Effector memory CD8-positive, alpha-beta T cell (primary cell): ENCODE measurements at places on chromosomes 7 and 10.

DNA sequence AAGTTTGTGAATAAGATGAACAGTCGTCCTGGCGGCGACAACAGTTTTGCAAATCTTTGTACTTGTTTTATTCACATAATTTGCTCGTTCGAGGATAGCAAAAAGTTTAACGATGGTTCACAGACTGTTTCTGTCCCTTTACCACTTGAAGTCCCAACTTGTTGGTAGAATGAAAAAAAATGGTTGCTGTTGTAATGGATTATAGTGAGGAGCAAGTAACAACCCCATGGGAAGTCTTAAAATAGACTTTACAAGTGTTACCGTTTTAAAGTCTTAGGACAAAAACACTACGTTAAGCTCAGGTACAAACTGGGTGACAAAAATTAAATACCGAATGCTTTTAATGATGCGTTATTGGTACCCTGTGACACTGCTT lies 589 bp downstream of the LSM8 start:
- DNase-seq: no peak

DNA sequence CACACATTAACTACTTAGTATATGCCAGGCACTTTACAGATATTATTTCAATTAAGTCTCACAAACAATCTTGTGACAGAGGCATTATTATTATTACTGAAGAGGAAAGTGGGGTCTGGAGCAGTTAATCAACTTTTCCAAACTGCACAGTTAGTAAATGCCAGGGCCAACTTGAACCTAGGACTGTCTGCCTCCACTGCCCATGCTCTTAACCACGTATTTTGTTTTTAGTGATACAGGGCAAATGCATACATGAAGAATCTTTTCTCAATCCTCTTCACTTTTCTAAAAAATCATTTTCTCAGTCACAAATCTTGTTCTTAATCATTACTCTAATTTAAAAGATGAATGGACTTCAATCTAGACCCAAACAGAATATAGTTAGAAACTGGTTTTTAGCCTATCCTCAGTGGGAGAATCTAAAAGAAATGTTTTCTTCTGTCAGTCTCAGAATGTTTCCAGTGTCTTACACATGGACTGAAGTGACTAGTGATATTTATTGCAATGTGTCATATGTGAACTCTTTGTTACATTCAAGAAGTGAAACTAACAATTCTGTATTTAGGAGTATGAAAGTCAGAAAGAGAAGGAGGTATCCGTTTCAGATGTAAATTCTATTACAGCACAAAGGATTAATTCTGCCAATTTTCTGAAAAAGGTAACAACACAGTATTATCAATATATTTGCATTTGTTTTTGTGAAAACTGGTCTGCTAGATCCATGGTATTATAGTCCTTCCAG lies 55.5 kb upstream of the CCNJ start:
- DNase-seq: no peak

GRCh38 chr7:152759949-152760853 lies 649 bp downstream of the ACTR3B start:
- peak; percentile 2 for DNase-seq

GRCh38 chr10:122051609-122052385 lies 62.8 kb downstream of the TACC2 start:
- DNase-seq: no peak

GRCh38 chr7:9505516-9505915 lies 1072.1 kb downstream of the NXPH1 start:
- DNase-seq: no peak

DNA sequence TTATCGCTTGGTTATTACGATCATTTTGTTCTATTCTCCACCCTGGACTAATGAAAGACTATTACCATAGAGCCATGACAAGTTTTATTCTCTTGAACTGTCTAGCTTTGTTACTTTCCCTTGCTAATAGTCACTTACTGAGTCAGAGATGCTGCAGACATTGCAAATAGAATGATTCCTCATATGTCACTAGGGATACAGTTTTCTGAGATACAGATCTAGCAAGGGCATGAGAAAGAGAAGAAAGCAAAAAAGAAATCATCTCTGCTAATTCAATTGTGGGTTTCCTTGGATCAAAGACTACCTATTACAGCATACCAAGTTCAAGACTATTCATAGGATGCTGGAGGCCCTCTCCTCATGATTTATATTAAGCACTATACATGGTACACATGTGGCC lies 204.3 kb downstream of the MBL2 start:
- DNase-seq: no peak

GRCh38 chr10:71093531-71093930 lies 118.8 kb upstream of the UNC5B start:
- no peak for DNase-seq

DNA sequence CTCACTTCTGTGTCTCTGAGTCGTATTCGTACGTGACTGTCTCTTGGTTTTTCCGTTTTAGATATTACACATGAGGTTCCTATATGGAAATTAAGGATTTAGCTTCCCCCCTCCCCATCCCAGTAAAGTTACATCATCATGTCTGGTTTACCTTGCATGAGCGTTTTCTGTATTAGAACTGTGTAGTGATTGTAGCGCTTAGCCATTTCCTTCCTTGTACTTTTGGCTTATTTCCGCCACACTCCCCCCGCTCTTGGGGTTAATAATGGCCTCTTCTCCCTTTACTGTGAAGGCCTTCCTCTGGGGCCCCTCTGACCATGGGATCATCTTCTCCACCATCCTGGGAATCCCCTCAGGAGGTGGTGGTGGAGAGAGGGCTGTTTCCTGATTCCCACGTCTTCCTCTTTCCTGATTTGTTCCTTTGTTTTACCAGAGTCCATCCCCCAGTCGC lies 27.2 kb upstream of the AP5Z1 start:
- no peak for DNase-seq

- no peak for DNase-seq
Measured at GRCh38 chr7:129574487-129574886, 37.0 kb upstream of the NRF1 start.

DNA sequence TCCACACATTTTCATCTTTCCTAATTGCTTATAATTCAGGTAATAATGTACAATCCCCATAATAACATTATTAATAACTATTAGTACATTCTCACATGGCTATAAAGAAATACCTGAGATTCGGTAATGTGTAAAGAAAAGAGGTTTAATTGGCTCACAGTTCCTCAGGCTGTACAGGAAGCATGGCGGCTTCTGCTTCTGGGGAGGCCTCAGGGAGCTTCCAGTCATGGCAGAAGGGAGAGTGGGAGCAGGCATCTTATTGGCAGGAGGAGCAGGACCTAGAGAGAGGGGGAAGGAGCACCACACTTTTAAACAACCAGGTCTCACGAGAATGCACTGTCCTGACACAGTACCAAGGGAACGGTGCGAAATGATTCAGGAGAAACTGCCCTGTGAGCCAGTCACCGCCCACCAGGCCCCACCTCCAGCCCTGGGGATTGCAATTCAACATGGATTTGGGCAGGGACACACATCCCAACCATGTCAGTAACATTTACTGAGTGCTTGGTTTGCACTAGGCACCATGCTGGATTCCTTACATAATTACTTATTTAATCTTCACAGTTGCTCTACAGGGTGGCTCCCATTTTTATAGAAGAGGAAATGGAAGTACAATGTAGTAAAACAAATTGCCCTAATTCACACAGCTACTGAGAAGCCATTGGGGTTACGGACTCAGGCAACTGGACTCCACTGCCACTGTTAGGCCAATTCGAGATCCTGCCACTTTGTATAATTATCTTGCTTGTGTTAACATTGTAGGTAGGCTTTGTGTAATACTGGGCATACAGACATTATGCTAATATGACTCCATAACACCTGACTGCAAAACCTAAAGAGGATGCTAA lies 8.7 kb upstream of the ESYT2 start:
- no peak for DNase-seq

DNA sequence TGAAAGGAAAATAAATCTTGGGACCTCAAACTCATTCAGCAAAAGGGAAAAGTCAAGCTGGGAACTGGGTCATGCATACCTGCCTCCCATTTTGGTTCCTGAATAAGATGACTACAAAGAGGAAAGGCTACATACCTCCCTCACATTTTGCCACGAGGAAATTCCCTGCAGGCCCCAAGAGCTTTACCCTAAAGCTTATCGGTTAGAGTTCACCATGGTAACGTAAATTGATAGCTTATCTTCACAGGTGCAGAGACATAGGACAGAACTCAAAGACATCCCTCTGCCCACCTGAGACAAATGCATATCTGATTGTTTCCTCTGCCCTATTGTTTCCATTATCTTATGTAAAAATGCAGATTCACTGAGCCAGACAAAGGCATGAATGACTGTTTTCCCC lies 31.5 kb upstream of the GRB10 start:
- DNase-seq: no peak

DNA sequence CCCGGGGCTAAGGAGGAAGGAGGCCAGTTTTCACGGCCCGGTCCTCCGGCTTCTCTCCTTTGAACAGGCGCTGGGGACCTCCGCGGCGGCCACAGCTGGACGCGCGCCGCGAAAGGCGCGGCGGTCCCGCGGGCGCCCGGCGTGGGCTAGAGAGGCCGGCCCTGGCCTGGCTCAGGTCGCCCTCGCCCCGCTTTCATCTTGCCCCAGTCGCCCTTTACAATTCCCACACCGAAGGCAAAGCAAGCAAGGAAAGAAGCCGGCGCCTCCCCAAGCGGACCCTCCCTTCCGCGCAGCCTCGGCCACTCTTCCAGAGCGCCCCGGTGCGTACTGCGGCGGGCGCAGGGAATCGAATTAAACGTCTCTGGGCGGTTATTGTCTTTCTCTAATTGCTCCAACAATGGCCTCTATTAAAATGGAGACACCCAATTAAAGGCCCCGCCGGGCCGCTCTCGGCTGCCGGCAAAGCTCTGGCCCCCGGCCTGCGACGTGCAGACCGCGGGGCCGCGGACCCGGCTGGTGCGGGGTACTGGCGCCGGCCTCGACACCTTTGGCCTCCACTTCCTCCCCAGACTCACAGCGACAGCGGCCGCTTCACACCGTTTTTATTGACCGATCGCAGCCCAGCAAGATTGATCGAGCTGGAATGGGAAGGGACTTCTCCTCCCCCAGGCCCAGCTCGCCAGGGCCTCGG lies 4.5 kb upstream of the GATA3 start:
- DNase-seq: no peak

GRCh38 chr10:33160151-33160550 lies 174.3 kb downstream of the NRP1 start:
- no peak for DNase-seq

GRCh38 chr10:63446716-63447440 lies 18.9 kb downstream of the JMJD1C start:
- no peak for DNase-seq

DNA sequence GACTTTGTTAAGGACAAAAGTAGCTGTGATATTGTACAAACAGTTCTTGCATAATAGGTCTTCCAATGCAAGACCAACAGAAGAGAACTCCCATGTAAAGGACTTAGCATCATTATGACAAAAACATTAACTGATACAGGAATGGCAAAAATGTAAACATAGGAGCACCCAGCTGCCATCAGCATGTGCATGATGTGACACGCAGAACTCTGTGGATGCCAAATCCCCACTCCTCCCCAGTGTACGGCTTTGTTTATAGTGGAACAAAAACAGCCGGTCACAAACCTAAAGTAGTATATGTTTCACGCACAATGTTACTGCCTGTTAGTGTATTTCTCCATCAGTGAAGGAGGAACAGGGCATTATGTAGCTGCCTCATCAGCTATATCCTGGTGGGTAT lies 316.0 kb upstream of the AOAH start:
- DNase-seq: no peak

DNA sequence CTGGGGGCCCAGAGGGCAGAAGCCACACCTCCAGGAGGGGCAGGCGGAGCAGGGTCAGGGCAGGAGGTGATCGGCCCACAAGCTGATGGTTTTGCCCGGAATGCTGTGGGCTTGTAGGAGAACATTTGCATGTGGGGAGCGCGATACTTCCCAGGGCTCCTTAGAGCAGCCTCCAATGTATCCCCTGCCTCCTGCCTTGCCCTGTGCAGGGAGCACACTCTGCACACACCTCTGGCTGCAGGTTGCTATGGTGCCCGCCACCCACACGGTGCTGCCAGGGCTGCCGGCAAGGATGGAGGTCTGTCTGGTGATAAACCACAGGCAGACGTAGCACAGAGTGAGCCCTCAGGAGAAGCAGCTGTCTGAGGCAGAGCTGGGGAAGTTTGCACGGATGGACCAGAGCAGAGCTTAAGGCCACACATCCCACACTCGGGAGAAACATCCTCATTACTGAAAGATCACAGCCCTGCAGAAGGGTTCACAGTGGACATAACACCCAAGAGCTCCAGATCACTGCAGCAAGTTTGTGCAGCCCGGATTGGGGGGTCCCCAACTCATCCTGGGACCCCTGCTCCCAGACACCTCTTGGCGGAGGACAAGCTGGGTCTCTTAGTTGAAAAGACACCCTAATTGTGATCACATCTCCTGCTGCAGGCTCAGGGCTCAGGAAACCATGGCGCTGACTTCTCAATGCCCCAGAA lies 41.8 kb downstream of the VIPR2 start:
- no peak for DNase-seq

DNA sequence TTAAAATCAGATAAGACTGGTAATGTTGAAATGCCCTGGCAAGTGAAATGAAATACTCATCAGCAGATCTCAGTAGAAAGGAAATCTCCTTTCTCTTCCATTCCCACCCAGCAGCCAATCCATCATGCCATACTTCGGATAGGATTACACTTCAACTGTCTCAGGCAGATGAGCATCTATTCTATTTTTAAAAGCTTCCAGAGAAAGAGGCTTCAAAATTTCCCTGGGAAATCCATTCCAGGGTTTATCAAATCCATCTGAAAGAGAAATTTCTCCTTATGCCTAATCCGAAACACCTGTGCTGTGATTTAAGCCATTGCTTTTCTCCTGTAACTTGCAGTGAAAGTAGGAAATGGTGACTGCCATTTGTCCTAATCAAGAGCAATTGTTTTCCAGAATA lies 60.4 kb upstream of the RAPGEF5 start:
- DNase-seq: no peak

- no peak for DNase-seq
Measured at GRCh38 chr7:90859521-90859920, 263.4 kb downstream of the CDK14 start.

DNA sequence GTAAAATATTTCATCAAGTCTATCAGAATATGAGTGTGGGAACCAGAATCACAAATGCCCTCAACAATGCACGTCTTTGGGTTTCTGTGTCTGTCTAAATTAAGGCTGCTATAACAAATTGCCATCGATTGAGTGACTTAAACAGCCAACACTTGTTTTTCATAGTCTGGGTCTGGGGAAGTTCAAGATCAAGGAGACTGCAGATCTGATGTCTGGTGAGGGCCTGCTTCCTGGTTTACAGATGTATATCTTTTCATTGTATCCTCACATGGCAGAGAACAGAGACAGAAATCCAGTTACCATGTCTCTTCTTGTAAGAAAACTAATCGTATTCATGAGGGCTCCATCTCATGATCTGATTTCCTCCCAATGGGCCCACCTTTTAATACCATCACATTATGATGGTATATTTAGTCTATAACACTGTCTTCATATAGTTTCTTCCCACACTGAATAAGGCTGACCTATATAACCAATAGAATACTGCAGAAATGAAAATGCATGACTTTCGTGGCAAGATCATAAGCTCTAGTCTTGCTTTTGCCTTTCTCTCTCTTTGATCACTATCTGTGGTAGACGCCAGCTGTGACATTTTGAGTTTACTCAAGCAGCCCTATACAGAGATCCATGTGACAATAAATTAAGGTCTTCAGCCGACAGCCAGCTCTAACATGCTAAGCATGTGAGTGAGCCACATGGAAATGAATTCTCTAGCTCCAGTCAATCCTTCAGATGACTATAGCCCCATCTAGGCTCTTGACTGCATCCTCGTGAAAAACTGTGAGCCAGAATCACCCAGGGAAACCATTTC lies 51.9 kb downstream of the THSD7A start:
- DNase-seq: no peak
